MV-4-11 (cell line): ENCODE measurements at places on chromosomes 2 and 18.

DNA sequence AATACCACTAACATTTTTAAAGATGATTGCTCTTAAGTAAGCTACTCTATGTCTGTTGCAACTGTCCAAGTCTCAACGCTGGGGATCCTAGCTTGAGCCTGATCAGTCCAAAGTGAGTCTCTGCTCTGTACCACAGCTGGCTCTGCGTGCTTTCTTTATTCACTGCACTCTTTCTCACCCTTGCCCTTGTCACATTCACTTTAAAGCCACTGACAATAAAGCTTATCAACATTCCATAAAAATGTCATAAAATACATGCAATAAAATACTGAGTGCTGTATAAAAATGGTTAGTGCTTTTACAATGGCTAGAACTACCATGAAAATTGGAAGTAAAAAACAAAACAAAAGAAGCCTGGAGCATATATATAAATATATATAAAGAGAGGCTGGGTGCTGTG, 45.5 kb upstream of the LRRTM4 start:
- no peak for DNase-seq

GRCh38 chr18:24595561-24596031, 135.2 kb downstream of the HRH4 start:
- DNase-seq = no peak

DNA sequence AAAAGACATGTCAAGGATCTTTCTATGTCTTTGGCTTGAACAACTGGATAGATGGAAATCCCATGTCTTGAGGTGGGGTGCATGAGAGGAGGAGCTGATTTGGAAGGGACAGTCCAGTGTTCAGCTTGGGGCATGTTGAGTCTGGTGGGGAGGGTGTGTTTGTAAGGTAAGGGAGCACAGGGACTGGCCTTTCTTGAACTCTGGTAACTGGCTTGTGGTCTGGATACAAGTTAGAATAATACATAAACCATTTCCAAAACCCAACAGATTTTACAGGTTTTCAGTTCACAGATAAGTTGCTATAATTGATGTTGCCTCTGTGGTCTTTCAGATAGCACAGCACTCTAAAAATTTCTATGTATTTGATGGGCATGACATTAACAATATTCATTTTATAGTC, 24.2 kb downstream of the RHBDD1 start:
- DNase-seq = no peak

GRCh38 chr2:241219856-241220356, 31.4 kb downstream of the ANO7 start:
- DNase-seq = no peak

- DNase-seq = no peak
Observed at GRCh38 chr2:136075476-136075875, 42.5 kb downstream of the CXCR4 start.
